Activated CD4-positive, alpha-beta T cell treated with anti-CD3 and anti-CD28 coated beads, Interleukin-2, amount 10 ng/mL, durations not matched to agents 24 days and 14 days (primary cell): ENCODE measurements at places on chromosomes 3 and 15. TPM values are rescaled to one million over a fixed set of nuclear protein-coding genes. Genes with fewer than 3 reads are reported as not detected.

- no peak for DNase-seq
These were observed 67.0 kb upstream of the CADPS start for GRCh38 chr3:62942227-62942626.

DPPA4 gene
- not detected in 2 replicates for total RNA-seq

DNA sequence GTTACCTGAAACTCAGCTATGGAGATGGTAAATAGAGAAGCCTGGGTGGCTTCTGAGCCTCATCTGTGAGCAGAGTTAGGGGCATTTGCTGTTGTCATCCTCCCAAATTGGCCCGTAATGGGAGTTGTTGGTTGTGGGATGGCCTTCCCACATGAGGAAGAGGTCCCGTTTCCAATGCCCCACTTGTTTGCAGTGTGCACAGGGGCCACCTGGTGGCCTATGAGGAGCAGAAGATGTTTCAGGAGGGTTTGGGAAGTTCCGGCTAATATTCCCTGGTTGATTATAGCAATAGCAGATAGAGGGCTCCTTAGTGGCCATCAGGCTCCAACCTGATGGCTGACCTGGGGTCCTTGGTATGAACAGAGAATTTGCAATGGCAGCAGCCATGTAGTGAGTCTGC is 1546.5 kb downstream of the OTOL1 start:
- DNase-seq, result no peak

CSTA gene
- total RNA-seq, result not detected in 2 replicates

PIGZ gene
- 1.7 and 1.9 TPM in 2 replicates for total RNA-seq

GRK7 gene
- total RNA-seq, result not detected in 2 replicates

- DNase-seq, result no peak
These were observed 103.8 kb downstream of the ADCY5 start for GRCh38 chr3:123344907-123345594.

EXD1 gene
- total RNA-seq, result not detected in 2 replicates

TGM5 gene
- 0.07 TPM in 1 of 2 replicates, not detected in the other for total RNA-seq

MRAS gene
- total RNA-seq, result 0.07 TPM in 1 of 2 replicates, not detected in the other

RPP25 gene
- 13.1 and 13.9 TPM in 2 replicates for total RNA-seq

DNAH12 gene
- not detected in 2 replicates for total RNA-seq

KBTBD12 gene
- total RNA-seq, result not detected in 2 replicates

DNA sequence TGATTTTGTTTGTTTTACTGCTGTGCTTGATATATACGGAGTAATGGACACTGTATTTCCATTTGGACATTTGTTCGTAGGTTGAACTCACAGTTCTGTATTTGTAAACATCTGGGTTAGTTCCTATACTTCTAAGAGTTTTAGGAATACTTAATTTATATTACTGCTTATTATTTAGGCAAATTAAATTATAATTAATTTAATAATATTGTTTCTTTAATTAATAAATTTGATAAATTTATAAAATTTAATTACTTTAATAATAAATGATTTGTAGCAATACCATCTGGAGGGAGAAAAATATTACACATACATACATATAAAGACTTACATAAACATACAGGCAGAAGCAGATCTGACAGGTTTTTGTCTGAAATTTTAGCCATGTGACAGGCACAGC is 14.5 kb upstream of the B4GALT4 start:
- no peak for DNase-seq

DNA sequence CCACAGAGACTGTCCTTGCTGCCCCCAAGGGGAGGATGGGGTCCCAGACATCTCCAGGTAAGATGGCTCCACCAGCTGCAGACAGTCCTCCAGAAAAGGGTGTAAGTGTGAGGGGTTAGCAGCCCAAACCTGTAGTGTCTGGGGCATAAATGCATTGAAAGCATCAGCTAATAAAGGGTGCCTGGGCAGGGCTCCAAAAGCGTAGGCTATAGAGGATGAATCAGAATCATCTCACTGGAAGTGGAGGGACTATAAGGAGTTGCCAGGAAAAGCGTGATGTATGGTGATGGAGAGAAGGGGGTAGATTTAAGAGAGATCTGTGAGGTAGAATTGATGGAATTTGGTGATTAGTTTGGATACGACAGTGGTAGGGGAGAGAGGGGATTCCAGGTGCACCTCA is 79.9 kb upstream of the ONECUT1 start:
- DNase-seq, result no peak

GPR27 gene
- 1.0 and 1.4 TPM in 2 replicates for total RNA-seq

DNA sequence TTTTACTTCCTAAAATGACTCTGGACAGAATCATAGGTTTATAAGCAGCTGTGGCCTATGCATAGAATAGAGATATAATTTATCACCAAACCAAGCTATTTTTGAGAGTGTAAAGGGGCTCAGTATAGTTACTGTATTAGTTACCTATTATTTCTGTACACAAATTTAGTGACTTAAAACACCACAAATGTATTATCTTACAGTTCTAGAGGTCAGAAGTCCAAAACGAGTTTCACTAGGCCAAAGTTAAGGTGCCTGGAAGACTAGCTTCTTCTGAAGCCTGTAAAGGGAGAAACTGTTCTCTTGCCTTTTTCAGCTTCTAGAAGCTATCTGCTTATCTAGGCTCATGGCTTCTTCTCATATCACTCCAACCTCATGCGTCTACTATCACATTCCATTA is 30.1 kb downstream of the CCDC54 start:
- no peak for DNase-seq

DNA sequence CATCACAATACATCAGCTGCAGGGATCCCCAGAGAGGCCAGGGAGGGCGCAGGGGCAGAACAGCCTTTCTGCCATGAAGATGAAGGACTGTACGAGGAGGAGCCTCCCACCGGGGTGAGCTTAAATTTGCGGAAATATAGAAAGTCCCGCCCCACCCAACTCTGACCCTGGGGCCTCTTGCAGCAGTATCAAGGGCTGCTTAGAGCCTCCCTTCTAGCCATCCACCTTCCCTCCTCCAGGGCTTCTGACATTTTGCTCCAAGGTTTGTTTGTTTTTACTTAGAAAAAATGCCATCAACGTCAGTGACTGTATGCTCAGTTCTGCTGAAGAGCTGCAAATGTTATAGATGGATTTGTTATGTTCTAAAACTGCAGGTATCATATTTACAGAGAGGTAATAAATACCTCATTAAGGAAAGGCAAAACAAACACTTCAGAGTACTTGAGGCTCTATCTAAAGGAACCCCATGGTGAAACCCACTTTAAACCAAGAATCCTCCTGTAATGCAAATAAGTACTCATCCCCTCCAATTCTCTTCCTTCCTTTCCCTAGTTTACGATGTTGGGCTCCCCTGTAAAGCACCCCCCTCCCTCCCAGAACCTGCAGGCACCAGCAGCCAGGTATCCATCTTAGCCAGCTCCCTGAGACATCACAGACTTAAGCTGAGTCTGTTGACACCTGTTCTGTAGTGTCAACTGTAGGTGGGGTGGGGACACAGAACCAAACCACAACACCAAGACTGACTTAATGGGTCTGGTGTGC is 30.5 kb downstream of the RFTN1 start:
- peak; percentile 81 for DNase-seq

ZBTB47 gene
- total RNA-seq, result 1.0 and 1.1 TPM in 2 replicates

GRCh38 chr15:101213147-101213546 is 38.7 kb downstream of the CHSY1 start:
- no peak for DNase-seq

- DNase-seq, result no peak
These were observed 1111.2 kb downstream of the TUSC7 start for GRCh38 chr3:117820658-117821299.

AADAC gene
- total RNA-seq, result not detected in 2 replicates

CPLX3 gene
- 0.09 TPM in 2 replicates for total RNA-seq

- no peak for DNase-seq
These were observed 180.3 kb downstream of the ABHD5 start for GRCh38 chr3:43870844-43871626.

DNA sequence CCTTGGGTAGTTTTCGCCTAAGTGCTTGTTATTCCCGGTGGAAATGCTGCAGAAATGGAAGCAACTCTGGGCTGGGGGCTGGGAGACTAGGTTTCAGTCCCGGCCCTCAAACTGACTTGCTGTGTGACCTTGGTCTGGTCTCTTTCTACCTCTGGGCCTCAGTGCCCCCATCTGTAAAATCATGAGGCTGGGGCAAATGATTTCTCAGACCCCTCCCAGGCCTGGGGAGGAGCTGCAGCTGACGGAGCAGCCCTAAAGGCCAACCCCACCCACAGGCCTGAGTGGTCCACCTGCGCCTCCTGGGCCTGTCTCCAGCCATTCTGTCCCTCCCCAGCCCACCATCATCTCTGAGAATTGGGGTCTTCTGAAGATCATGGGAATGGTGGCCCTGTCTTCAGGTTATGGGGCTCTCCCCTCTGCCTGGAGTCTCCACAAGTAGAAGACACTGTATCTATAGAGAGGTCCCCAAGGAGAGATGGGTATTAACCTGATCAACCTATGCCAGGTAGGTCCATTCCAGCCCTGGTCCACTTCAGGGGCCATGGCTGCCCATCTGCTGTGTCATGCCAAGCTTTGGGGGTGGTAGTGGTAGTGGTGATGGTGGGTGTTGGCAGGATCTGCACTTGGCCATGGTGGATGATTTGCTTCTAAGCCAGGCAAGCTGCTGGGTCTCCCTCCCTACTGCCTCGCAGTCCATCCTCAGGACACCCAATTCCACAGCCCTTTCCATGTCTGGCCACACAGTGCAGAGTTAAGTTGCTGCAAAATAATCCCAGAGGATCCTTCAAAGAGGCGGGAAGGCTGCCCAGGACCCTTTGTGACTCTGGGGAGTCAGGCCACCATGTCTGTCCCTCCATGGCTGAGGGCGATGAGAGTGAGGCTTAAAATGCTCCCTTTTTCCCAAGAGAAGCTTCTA is 46.0 kb downstream of the ITGA11 start:
- peak; percentile 44 for DNase-seq
